ENCODE measurements at places on chromosomes 11 and 22.

DNA sequence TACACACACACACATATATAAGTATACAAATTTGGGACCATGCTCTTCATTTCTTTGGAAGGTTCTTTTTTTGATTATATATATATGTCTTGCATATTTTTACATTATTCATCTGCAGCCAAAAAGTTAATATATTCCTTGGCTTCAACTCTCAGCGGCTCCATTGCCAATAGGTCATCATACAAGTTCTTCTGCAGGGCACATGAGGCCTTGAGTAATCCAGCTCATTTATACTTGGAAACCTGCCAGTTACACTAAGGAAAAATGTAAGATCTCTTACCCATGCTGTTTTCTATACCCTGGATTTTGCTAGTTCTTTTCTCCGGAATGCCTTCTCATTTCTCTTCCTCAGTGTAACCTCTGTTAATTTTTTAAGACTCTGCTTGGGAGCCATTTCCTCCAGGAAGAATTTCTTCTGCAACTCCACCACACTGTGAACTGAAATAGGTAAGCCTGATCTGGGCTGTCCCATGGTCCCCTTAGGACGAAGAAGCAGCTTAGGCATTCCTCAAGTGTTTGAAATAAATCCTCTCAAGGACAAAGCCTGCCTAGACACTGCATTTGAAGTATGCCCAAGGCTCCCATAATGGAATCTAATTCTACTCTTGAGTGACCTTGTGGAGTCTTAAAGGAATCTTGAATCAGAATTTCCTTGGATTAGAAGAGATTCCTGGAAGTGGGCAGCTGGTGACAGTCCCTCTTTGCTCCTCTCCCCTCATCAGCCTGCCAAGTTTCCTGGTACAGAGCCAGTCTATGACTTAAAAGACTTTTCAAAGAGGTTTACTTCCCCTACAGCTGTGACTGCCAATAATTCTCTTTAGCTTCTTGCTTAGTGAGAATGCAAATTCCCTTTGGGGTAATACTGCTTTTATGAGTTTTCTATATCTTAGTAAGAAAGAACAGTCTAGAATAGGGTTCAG lies 182.8 kb downstream of the C11orf87 start:
- DNase-seq, result no peak

GRCh38 chr22:24037851-24038765 lies 27.0 kb downstream of the CABIN1 start:
- DNase-seq, result no peak

DNA sequence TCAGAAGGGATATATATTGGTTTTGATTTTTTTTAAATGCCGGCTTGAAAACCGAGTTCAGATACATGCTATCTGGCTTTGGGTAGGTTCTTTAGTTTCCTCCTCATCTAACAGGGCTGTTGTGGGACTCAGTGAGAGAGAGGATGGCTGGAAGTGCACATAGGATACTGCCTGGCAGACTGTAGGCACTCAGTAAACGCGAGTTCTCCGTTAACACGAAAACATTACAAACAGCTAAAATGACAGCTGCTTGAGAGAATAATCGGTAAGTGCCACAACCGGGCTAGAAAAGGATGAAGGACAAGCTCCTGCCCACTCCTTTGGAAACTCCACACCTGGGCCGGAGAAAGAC lies 369 bp downstream of the XRRA1 start:
- DNase-seq, result no peak

DNA sequence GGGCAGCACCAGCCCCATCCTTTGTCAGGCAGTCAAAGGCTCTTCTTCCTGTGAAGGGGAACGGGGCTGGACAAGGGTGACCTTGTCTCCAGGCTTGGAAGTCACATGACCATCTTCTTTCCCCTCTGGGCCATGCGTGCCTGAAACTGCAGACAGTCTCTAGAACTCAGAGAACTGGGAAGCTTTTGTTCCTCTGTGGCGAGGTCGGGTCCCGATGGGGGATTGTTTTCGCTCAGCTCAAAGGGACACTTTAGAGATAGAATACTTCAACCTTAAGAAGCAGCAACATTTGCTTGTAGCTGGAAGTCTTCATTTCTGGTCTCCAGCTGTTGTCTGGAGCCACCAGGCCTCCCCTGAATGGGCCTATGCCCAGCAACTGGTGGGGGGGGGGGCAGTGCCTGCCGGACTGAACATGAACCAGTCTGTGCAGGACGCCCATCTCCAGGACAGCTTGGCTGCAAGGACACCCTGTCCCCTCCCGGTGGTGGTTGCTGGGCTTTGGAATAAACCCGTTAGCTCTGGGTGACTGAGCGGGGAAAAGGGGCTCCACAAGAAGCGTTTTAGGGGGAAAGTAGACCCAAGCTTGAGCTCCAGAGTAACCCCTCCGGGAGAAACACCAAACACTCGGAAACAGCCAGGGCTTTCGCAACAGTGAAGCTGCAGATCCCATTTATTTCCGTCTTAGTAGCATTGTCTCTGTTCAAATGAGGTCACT lies 55.7 kb upstream of the EMID1 start:
- no peak for DNase-seq

GRCh38 chr11:12199231-12199948 lies 89.0 kb downstream of the MICAL2 start:
- DNase-seq, result no peak

GRCh38 chr11:19853920-19854319 lies 141.3 kb downstream of the NAV2 start:
- no peak for DNase-seq

DNA sequence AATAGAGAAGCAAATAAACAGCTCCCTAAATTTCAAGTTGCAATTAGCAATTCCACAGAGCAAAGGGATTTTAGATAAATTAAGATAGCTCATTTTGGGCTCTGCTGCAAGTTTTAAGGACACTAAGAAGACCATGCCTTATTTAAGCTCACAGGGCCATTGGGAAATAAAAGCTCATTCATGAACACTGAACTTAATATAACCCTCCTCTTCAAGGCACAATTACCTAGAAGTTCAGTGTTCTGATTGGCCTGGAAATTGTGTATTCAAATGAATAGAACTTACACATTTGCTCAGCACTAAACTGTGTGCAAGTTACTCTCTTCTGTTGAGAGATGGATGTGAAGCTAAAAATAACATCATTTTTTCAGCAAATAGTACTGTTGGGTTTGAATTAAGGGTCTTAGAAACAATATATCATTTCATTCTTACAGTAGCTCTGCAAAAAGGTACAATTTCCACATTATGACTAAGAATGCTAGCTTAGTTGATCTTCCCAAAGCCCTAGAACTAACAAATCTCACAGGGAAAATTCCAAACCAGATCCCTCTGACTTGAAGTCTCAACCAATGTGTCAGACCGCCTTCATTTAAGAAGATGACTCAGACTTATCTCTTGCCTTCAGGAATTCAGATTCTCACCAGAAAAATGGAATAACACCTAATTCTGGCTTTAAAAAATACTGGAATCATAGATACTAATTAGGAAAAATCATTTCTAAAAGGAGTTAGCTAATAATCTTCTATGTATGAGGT lies 87.4 kb upstream of the LRRC55 start:
- no peak for DNase-seq

DNA sequence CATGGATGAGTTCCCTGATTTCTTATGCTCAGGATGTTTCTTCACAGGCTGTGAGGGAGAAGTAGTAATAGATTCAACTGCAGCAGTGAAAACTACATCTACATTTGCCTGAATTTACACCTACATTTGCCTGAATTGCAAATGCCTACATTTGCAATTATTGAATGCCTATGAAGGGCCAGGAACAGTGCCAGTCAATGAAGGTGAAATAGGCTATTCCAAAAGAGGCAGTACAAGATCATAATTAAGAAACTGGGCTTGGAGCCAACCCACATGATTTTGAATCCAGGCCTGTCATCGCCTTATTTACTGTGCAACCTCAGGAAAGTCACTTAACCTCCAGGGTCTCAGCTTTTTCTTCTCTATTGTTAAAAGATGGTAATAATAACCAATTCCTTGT lies 1353.3 kb downstream of the FAM181B start:
- no peak for DNase-seq

GRCh38 chr11:66035653-66036333 lies 9.5 kb upstream of the CATSPER1 start:
- no peak for DNase-seq

DNA sequence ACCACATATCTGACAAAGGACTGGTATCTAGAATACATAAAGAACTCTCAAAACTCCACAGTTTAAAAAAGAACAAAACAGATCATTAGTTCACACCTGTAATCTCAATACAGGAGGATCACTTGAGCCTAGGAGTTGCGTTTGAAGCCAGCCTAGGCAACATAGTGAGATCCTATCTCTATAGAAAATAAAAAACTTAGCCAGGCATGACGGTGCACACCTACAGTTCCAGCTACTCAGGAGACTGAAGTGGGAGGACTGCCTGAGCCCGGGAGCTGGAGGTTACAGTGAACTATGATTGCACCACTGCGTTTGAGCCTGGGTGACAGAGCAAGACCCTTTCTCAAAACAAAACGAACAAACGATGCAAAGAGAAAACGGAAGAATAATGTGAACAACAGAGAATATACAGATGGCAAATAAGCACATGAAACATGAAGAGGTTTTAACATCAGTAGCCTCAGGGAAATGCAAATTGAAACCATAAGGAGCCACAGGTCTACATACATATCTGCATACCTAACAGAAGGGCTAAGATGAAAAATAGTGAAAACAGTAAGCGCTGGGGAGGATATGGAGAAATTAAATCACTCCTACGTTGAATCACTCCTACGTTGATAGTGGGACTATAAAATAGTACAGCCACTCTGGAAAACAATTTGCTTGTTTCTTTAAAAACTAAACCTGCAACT lies 70.7 kb downstream of the DGCR2 start:
- DNase-seq, result no peak

GRCh38 chr11:70105755-70106571 lies 27.8 kb downstream of the ANO1 start:
- DNase-seq, result no peak

DNA sequence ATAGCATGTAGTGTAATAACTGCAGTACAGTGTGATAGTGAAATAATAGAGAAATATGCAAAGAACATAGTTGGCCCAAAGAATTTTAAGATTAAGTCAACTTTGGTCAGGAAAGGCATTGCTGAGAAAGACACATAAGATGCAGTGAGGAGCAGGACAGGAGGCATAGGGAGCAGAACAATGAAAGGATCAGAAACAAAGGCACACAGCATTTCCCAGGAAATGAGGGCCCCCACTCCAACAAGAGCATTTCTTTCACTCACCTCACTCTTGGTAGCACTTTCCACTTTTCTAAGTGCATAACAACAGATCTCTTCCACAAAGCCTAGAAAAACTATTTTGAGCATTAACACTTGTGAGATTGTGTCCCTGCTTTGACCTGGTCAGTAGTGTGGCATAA lies 238.4 kb upstream of the FAT3 start:
- DNase-seq, result no peak

DNA sequence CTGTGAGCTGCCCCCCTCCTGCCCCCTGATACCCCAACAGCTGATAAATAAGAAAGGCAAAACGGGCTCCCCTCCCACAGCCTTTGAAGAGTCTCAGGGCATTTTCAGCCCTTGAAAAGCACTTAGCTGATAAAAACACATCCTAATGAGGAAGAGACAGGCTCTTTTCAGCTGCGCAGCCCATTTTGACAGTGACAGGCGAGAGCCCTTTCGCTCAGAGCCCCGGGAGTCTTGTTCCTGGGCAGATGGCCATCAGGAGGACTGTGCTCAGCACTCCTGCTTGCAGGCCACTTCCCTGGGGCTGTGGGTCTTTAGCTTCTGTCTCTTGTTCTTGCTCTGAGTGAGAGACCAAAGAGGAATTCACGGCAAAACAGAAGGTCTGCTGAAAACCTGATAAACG lies 757.2 kb downstream of the BRD1 start:
- DNase-seq, result no peak

DNA sequence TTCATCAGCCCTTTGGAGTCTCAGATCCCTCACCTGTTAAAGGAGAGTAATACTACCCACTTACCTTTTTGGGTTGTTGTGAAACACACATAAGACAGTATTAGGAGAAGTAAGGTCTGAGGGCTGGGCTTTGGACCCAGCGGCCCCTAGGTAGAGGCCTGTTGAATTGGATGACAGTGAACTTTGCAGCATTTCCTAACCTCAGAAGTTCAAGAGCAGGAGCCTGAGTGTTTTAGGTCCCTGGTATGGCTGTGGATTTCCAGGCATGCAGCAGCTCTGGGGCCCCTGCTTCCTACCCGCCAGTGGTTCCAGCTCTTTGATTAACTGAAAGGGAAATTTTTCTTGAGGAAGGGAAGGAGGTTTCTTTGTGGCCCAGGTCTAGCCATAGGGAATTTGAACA lies 58.9 kb downstream of the TEAD1 start:
- no peak for DNase-seq

- no peak for DNase-seq
These were observed 587.2 kb downstream of the BRD1 start for GRCh38 chr22:49240472-49240871.

- no peak for DNase-seq
These were observed 3.2 kb upstream of the TMPRSS13 start for GRCh38 chr11:117932426-117932825.

GRCh38 chr11:118771547-118772288 lies 19.2 kb downstream of the DDX6 start:
- DNase-seq, result no peak

DNA sequence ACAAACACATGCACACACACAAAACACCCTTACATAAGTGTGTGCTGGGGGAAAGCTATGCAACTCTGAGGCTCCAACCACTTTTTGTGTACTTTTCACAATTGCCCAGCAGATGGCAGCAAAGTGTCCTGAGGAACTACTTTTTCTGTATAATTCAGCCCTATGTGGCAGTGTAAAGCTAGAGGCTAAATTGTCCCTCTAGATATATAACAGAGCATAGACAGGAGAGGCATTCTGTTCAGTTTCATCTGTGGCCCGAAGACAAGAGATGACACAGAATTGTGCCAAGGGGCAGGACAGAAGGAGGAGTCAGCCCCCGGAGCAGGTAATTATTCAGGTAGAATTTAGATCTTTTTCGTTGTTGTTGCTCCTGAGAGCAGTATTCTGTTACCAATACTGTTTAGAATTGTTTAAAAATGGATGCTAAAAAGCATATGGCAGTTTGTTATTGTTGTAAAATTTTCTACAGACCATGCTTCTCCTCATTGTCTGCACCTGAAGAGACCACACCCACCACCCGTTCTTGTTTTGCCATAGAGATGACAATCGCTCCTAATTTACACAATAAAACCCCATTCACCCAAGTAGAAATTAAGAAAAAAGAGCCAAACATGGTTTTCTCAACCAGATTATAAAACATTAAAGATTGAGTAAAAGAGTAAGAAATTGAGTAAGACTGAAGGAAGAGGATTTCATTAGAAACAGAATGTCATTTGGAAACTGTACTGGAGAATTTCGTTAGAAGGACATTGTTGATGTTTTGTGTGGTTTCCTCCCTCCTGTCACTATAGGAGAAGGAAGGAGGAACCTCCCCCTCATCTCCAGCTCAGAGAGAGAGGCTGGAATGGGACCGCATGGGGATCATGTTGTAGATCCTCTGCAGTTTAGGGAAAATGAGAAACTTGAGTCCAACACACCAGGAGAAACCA lies 14.5 kb upstream of the MS4A7 start:
- peak; percentile 25 for DNase-seq

GRCh38 chr11:33315822-33316221 lies 58.6 kb downstream of the HIPK3 start:
- DNase-seq, result no peak

Data from stimulated activated CD8-positive, alpha-beta memory T cell treated with anti-CD3 and anti-CD28 coated beads, Interleukin-15, amount 100 ng/mL, for 1 hour (primary cell).